T1000 (cell line): ENCODE measurements at places on chromosomes 3 and 15.

- peak; percentile 48 for DNase-seq
Measured at GRCh38 chr3:141421639-141422319, 53.5 kb downstream of the ZBTB38 start.

DNA sequence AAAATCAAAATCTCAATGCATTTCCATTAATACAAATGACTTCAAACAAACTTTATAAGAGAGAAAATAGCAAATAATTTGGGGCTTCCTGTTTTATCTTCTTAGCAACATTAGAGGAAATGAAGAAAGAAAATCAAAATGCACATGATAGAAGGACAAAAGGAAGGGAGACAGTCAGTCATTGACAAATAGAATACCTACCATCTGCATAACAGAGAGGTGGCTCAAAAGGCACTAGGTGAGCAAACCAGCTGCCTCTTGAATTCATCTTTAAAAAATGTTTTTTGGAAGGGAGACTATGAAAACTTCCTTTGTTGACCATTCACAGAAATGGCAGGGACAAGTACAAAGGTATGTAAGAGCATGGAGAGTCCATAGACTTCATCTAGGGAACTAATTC is 9.4 kb downstream of the NMNAT3 start:
- DNase-seq: no peak

DNA sequence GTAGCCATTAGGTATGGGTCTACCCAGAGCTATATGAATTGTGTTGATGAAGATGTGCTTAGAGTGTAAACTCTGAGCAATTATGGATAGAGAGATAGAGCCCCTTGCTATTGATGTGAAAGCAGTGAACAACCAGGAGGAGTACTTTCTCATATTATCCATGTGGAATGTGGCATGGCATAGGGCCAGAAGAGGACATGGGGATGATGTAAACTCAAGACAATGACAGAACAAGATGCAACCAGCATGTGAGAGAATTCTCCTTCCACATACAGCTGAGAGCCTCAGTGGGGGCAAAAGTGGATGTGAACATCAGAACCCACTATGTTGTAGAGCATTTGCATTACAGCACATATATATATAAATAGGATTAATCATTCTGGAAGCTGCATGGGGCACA is 36.4 kb upstream of the BNC1 start:
- DNase-seq: no peak

- DNase-seq: no peak
Measured at GRCh38 chr3:106577241-106577640, 708.4 kb upstream of the CBLB start.

DNA sequence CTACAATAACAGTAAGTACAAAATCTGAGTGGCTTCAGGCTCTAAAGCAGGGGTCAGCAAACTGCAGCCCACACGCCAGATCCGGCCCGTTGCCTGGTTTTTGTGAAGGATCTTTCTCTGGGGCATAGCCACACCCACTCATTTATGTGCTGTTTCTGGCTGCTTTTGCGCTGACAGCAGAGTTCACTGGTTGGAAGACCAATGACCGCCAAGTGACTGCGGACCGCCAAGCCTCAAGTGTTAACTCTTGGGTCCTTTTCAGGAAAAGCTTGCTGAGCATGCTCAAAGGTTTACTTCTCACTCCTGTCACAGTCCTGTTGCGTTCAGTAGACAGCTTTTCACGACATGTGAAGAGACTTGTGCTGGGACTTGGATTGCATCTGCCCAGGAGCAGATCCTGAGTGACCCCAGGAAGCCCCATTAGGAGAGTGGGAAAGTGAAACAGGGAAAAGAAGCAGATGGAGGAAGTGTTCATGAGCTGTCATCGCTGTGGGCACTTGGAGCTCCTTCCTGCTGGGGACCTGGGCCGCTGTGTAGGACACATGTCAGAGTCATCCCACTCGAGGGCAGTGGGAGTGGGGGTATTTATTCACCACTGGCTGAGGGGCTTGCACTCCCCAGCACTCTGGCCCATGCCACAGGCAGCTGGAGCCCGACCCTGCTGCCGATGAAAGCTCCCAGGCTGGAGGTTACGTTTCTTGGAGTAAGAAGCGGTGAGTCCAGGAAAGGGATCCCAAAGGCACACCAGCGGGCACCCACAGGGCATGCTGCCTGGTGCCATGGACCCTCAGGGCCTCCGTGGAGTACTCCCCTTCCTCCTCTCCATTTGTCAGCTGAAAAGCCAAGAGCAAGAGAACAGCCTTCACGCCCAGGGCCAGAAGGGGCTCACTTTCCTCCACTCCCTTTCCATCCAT is 249.1 kb downstream of the PLCL2 start:
- no peak for DNase-seq

- peak; percentile 50 for DNase-seq
Measured at GRCh38 chr15:62779036-62779770, 263.3 kb upstream of the TPM1 start.

DNA sequence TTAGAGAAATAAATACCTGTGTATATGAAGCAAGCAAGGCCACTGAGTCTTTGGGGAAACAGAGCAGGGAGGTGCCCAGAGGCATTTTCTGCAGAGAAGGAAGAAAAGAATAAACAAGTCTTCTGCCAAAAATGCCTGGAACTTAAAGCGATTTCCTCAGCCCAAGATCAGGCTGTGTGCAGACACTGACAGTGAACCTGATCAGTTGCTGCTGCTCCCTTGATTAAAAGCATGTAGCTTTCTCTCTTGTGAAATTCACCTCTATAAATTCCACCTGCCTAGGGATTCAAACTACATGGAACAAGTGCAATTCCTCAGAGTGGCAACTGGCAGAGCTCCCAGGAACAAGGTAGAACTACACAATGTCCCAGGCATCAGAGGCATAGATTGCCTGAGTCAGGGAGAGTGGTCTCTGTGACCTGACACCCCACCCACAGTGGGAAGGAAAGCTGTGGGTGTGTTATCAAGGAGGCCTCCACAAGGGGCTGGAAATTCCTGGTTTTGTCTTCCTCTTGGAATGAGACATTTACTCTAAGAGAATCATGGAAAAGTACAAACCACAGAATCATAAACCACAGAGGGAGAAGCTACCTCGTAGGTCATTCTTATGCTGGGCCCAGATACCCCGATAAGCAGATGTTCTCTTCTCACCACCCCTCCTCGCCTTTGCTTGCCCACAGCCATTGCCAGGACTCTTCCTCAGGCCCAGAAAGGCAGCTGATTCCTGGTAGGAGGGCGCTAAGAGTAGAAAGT is 1.8 kb upstream of the ZBTB38 start:
- peak; percentile 44 for DNase-seq

DNA sequence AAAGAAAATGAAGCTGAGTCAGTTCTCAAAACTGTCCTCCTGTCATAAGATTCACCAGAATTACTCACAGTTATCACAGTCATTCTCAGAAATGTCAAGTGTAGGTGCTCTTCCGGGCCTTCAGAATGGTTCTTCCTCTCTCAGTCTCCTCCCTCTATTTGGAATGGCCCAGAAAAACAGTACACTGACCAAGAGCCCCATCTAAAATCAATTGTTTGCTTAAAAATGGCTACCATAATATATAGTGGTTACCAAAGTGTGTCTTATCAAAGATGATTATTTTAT is 99.8 kb downstream of the MECOM start:
- DNase-seq: no peak

- DNase-seq: no peak
Measured at GRCh38 chr15:81265256-81265943, 58.5 kb downstream of the STARD5 start.

DNA sequence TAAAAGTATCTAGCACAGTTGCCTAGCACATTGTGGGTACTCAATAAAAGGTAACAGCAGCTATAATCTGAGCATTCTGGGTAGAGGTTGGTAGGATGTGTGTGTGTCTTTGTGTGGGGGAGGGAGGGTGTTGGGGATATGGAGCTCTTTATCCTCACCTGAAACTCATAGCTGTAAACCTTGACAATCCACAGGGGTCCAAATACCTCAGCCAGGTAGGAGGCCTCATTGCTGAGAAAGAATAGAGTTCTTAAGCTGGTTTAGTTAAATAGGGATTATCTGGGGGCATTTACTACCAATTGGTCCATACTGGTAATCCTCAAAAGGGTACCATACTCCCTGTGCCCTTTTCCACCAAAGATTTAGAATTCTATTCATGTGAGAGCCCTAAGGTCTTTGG is 3.9 kb downstream of the SERF2 start:
- no peak for DNase-seq

- no peak for DNase-seq
Measured at GRCh38 chr15:72864681-72865080, 81.1 kb upstream of the ADPGK start.

DNA sequence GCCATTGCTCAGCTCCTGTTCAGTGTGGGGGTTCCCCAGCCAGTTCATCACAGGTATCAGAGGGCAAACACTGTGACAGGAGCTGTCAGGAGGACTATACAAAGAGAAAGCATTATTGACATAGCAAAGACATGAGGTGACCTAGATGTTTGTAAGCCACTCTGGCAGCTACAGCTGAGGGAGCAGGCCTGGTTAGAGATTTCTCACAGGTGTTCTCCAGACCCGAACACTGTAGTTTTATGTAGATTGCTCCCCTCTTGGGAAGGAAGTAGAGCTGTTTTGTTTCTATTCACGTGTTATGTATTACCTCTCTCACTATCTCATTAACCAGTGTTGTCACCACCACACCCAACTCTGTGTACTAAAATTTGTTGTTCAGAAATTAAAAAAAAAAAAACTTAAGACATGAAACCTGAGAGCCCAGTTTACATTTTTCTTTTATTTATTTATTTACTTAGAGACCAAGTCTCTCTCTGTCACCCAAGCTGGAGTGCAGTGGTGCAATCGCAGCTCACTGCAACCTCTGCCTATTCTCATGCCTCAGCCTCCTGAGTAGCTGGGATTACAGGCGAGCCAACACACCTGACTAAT is 123.7 kb downstream of the RBPMS2 start:
- DNase-seq: no peak

DNA sequence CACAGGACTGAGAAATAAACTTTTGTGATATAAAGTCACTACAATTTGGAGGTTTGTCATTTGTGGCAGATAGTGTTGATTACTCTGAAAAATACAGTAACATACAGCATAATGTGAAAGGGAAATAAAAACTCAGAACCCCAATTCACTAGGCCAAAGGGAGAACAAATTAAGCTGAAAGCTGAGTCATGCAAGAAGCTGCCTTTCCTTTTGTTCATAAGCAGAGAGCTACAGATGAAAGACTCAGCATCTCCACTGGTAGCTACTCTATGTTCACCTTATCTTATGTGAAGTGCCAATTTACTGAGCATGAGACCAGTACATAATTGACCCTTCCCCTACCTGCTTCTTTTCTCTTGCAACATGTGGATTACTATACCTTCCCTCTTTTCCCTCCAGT is 19.3 kb upstream of the SLTM start:
- no peak for DNase-seq

DNA sequence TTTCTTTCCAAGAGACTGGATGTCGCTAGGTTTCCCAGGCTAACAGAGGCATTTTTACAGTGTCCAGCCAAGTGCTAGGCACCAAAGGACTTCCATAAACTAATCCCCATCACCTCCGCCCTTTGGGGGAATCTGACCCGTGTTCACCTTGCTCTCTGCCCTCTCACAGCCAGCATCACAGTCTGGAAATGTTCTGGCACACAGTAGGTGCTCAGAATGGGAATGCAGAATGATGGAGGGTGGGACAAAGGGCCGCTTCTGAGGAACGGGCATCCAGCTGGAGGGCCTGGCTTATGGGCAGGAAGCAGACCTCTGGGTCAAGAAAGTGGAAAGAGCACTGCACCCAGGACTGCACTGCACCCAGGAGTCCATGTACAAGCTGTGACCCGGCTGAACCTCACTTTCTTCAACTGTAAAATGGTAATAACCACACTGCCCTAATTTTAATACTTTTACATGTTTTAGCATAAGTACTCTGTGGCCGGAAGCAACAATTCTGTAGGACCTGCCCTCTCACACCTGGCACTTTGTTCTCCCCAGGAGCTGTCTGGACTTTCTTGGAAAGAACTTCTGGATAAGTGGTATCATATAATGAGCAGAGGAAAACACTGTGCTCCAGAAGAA is 901 bp upstream of the NMB start:
- DNase-seq: no peak

GRCh38 chr15:101813803-101814534 is 2.0 kb downstream of the OR4F15 start:
- DNase-seq: no peak

DNA sequence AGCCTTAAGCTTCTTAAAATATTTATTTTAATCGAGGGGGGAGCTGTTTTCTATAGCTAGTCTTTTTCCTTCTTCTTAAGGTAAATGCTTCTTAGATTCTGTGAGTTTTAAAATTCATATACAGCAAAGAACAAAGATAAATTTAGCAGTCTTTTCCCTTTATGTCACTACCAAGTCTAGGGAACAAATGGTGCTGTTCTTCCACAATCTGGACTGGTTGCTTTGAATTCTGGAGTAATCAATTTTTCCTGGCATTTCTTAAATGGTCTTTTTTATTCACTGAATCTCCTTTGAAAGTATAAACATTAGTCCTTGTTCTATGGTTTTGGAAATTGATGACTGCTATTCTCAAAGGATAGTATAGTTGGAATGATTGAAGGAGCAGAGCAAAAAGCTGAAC is 82.8 kb downstream of the CHL1 start:
- no peak for DNase-seq

- DNase-seq: no peak
Measured at GRCh38 chr3:23547905-23548650, 257.7 kb upstream of the UBE2E1 start.

DNA sequence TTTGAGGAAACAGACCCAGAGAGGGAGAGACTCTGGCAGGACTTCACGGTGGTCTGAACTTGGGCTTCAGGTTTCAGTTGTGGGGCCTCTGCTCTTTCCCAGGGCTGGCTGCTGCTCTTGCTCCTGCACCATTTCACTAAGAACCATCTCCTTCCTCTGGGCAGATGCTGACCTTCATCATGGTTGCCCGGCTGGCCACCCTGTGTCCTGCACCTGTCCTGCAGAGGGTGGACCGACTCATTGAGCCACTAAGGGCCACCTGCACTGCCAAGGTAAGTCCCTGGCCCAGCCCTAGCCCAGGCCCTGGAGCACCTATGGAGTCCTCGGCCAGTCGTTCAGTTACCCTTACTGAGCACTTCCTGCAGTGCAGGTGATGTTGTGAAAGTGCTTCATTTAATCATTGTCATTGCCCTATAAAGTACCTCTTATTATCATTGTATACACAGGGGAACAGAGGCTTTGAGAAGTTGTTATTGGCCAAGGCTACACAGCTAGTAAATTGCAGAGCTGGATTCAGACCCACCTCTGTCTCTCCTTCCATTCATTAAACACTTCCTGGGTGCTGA is 10.0 kb downstream of the RPL32 start:
- no peak for DNase-seq

- DNase-seq: no peak
Measured at GRCh38 chr3:94336046-94336753, 273.3 kb downstream of the NSUN3 start.
